ENCODE measurements at places on chromosomes 13 and 19.

DNA sequence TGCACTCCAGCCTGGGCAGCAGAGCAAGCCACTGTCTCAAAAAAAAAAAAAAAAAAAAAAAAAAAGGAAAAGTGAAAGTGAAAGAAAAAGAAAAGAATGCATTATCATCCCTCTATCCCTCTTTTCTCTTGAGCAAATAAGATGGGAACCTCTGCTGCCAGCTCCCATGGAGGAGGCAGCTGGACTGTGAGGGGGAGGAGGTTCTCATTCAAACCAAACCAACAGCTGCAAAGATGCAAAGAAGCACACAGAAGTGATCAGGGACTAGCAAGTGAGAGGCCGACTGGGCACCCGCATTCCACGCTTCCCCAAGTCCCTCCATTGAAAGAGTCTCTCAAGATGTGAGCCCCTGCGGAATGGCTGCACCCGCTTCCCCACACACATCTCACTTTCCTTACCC lies 63.5 kb downstream of the TSHZ3 start:
- no peak for DNase-seq

GRCh38 chr13:27842571-27842970 lies 50.3 kb downstream of the GSX1 start:
- no peak for DNase-seq

- no peak for DNase-seq
Measured at GRCh38 chr19:34507414-34508067, 26.0 kb downstream of the WTIP start.

DNA sequence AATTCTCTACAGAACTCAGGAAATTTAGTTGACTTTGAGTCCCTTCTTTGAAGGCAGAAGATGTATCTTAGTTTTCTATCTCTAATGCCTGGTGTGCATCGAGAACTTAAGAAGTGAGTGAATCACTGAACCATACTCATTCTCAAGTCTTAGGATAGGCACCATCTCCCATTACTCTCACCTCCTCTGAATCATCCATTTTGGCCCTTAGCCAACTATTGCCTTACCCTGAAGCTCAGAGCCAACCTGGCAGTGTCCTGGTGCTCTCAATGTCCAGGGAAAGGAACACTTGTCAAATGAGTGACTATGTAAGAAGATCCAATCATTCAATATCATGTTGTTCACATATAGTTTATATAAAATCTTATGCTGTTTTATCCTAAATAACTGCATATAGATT lies 146.6 kb downstream of the RGCC start:
- DNase-seq = no peak

DNA sequence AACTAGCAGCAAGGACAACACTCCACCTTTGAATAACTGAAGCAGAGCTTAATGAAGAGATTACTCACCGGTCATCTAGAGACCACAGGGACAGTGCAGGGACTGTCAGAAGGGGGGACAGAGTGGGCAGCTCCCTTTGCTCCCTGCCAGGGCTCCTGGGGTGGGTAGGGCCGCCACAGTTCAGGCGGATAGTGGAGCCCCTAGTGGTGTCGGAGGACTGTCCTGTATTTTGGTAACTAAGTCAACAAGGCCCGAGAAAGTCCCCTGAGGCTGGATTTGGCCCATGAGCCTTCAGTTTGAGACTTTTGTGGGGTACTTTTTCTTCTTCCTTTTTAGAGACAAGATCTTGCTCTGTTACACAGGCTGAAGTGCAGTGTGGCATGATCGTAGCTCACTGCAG lies 44.6 kb downstream of the GJA3 start:
- DNase-seq = no peak

DNA sequence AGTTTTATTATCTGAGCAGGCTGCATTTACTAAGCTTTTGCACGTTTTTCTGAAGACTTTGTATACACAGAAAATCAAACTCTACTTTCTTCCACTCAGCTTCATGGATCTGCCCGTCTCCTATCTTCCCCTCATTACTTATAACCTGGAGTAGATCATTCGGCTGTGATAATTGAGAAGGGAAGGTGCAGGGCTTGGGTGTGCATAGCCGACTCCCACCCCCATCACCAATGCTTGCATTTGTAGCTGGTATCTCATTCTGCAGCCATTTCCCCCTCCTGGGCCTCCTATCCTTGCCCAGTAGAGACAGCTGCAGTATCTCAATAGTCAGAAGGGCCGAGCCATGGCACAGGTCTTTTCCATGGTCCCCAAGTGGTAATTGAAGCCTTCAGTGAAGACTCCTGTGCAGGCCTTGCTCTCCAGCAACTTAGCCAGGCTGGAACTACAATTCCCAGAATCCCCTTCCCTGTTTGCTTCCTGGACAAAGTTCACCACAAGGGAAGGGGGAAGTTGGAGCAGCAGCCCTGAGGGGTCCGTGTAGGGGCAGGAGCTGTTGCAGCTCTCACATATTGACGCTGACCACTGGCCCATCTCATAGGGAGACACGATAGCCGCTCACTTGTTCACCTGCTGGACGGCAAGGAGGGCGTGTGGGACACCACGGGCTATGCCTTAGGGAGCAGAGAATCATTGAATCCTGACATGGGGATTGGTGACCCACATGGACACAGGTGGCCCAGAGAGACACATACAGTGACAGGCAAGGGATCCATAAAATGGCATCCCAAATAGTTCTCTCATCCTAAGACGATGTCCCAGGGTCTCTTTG lies 2.1 kb upstream of the SIGLEC8 start:
- DNase-seq = no peak

DNA sequence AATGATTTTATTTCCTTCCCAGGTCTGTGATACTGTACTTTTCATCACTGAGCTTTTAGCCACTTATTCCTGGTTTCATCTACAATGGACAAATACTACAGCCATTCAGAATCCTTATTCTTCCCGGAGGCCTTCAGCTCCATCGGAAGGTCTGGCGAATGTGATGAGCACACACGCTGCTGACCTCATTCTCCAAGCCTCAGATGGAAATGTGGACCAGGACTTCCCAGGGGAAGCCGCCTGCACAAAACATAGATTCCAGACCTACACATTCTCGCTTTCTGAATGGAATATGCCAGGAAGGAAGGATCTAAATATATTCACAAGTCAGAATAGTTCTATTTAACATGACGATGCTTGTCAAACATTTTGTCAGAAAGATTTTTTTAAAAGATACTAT lies 75.6 kb downstream of the CDADC1 start:
- no peak for DNase-seq

GRCh38 chr13:62551588-62551987 lies 1135.9 kb upstream of the PCDH20 start:
- no peak for DNase-seq

- DNase-seq = no peak
Measured at GRCh38 chr13:112702341-112702985, 12.6 kb downstream of the ATP11A start.

DNA sequence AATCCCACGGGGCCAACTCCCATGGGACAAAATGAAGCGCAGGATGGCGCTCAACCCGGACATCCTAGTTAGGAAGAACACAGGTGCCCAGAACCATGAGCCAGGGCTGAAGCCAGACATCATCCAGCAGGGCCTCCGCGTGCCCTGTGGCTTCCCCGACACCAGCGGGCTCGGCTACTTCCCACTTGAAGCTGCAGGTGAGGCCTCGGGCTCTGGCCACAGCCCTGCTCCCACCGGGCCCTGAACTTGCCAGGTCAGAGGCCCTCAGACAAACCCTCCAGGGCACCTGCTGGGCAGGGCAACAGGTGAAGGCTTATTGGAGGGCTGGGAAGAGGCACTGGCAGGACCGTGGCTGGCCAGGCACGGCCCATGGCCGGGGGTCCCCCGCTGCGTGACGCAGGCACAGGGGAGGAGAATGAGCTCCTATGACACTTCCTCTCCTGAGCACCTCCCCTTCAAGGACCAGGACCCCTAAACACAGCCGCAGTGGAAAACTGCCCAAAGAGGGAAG lies 117.7 kb downstream of the STK24 start:
- no peak for DNase-seq

DNA sequence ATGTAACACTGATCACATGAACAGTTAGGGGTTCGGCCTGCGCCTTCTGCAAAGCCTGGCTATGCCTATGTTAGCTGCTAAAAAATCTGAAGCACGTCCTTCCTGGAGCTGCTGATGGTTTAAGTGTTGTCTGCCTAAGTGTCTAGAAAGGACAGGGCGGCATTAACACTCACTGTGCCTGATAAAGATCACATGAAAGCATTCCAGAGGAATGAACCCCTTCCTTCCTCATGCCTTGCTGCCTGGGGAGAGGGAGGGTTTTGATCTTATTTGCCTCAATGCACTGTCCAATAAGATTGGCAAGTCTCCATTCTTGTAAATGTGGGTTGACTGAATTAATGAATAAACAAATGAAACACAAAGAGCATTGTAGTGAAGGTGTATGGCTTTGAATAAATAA lies 5.2 kb downstream of the DOCK9 start:
- no peak for DNase-seq

- DNase-seq = peak; percentile 69
Measured at GRCh38 chr19:57406516-57407123, 4.3 kb upstream of the ZNF17 start.

DNA sequence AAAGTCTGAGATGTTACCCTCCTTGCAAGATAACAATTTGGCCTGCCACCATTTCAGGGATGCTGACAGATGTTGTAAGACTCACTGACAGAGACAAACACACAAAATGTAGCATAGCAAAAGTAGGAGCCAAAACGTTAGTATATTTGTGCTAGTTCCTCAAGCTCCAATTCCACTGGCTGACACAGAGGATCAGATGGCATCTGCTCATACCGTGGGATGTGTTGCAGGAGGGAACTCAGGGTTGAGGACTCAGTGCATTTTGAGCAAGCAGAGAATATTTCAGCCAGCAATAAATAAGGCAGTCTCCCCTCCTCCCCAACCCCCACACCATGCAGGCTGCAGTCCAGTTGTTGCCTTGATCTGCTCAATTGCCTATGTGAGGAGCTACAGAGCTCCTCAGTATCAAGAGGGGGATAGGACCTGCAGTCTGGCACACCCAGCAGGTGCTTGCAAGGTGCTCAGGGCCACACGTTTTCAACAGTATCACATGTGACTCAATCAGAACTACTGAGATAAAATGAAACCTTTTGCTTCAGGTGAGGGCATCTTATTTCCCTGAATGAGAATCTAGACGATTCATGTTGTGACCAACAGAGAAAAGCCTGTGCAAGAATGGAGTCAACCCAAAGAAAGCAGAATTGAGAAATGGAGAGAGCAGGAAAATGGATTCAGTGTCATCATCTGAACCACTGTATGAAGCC lies 23.6 kb upstream of the LRCH1 start:
- no peak for DNase-seq

DNA sequence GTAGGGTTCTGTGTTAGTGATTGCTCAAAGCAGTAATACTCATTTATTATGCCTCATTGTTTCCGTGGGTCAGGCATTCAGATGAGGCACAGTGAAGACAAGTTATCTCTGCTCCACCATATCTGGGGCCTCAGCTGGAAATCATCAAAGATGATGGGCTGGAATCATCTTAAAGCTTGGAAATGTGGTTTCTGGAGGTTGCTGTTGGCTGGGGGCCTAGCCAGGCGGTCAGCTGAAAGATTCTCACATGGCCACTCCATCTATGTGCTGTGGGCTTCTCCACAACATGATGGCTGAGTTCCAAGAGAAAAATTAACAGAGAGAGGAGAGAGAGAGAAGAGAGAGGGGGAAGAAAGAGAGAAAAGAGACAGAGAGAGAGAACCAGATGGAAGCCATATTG lies 75.5 kb downstream of the OLFM4 start:
- no peak for DNase-seq

GRCh38 chr13:101205408-101205807 lies 210.9 kb downstream of the NALCN start:
- DNase-seq = no peak

- no peak for DNase-seq
Measured at GRCh38 chr13:40480012-40480914, 186.2 kb downstream of the FOXO1 start.

- DNase-seq = no peak
Measured at GRCh38 chr19:34224996-34225658, 29.2 kb upstream of the GARRE1 start.

DNA sequence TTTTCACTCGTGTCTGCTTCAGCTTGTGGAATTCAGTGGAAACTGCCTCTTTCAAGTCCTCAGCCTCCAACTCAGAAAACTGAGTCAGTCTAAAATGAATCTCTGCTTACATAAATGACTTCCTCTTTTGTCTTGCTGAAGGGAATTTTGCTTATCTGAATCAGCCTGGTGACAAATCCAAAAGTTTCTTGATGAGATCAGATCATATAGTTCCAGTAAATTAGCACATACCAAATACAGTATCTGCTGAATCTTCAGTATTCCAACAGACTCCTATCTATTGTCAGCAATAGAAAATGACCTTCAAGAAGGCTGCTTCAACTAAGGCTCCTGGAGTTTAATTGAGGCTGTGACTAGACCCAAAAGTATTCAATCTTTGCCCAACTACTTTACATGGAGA lies 290.0 kb downstream of the MZT1 start:
- DNase-seq = no peak

All from NCI-H1105 (cell line).